Right ventricle myocardium superior (tissue), 1 donor: ENCODE measurements at places on chromosomes 11 and 22. TPM values are rescaled to one million over a fixed set of nuclear protein-coding genes. Genes with fewer than 3 reads are reported as not detected.

- DNase-seq: peak; percentile 82
Observed at GRCh38 chr22:27391092-27391770, 410.3 kb downstream of the MN1 start.

DNA sequence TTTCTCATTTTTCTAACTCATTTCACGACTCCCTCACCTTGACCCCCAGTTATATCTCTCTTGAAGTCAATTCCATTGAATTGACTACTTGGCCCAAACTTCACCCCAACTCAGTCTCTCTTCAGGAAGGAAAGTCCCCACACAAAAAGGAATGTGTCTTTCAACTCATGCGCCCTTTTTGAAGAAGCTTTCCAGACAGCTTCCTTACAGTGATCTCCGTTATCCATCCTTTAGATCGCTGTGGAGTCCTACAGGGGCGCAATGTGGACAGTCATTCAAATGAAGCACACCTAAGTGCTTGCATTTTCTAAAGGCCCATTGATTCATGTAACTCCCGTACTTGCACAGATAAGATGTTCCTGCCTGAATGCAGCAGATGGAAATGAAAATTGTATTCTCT, 101.1 kb upstream of the VPREB1 start:
- no peak for DNase-seq

GRCh38 chr22:19063581-19064353, 58.4 kb downstream of the DGCR2 start:
- DNase-seq: peak; percentile 61

DNA sequence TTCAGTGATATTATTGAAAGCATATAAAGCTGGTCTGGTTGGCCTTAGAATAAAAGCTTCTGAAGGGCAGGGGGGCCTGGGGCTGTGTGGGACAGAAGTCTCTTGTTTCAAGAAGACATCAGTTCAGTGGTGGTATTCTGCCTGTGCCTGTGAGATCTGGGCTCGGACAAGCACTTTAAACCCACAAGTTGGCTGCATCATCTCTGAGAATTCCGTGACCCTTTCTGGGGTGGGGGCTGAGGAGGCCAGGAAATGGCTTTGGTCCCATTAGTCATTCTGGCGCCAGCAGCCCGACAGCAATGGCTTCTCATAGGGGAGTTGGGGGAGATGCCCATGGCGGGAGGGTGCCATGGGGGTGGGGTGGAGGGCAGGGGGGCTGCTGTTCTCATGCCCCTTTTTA, 104.1 kb downstream of the PKNOX2 start:
- no peak for DNase-seq

GRCh38 chr22:26432619-26433311, 3.7 kb downstream of the ASPHD2 start:
- DNase-seq: no peak

DNA sequence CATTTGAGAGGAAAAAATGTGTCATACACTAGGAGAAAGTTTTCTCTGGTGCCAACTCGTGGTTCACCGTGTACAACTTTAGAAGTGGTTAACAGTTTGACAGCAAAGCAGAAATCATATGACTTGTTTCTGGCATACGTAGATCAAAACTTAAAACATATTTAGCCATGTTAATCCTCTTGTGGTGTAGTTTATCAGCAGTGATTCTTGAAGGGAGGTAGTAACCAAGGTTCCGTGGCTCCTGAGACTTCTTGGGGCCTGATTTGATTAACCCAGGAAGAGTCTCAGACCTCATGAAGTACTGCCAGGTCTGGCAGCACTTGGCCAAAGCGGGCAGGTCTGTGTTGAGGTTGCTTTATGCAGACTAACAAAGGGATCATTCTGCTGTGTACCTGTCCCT, 40.5 kb downstream of the SREBF2 start:
- DNase-seq: no peak

- peak; percentile 93 for DNase-seq
Observed at GRCh38 chr11:2825261-2825888, 60.2 kb downstream of the CDKN1C start.

DNA sequence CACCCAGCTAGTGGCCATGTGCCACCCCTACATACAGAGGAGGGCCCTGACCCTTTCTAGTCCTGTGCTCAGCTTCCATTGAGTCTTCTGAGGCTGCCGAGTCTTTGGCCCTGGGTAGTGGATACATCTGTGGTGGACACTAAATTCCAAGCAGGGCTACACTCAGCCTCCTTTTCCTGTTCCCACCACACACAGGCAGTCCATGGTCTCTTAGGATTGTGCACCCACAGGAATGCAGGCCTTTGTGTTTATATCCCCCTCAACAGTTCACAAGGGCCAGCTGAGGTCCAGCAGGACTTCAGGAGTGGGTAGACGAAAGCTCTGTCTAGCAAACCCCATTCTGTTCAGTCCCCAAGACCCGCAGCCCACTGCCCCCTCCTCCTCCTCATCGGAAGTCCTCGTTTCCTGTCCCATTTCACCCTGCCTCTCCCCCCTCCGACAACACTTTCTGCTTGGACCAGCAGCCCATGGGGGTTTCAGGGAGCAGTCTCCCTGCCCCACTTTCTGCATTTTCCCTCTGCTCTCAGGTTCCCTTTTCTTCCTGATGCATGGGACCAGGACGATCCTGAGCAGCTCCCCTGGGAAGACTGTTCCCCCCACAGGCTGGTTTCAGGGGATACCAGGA, 91.8 kb downstream of the SWAP70 start:
- DNase-seq: no peak

DNA sequence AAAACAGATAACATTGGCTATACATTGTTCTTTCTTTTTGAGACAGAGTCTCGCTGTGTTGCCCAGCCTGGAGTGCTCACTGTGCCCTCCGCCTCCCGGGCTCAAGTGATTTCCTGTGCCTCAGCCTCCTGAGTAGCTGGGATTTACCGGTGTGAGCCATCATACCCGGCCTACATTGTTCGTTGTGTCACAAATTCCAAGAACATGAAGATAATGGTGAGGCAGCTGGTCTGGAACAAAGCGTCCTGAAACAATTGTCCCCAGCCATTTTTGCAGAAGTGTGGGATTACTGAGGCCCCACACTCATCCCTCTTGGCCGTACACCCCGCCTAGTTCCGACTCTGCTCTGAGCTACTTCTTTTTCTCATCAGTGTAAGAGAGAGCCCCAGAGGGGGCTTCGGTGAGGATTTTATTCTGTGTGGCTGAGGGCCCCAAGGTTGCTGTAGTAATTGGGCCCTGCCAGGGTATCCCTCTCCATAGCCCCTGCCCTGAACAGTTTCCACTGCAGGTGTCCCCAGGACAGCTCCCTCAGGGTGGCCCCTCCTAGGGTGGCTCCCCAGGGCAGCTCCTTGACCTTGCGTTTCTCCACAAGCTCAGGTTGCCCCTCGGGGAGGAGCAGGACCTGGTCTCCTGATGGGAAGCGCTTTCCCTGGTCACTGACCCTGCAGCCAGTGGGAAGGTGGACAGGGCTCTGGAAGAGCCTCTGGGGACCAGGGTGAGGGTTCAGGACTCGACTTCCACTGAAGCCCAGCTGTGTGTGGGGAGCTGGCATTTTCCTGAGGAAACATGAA, 13.1 kb upstream of the ARSA start:
- DNase-seq: no peak

DNA sequence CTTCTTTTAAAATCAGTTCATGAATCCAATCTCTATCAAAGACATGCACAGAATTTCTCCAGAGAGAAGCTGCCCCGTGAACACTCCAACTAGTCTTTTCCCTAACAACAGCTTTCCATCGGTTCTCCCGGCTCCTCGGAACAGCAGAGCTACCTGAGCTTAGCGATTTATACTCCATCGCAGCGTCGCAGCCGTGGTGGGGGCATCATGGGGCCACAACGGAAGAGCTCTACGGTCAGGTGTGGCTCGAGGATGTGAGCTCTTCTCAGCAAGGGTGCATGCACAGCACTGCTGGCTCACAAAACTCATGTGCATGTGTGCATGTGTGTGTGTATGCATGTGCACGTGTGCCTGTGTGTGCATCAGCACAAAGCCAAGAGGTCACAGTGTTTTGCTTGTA, 11.7 kb upstream of the MOB2 start:
- DNase-seq: no peak

DNA sequence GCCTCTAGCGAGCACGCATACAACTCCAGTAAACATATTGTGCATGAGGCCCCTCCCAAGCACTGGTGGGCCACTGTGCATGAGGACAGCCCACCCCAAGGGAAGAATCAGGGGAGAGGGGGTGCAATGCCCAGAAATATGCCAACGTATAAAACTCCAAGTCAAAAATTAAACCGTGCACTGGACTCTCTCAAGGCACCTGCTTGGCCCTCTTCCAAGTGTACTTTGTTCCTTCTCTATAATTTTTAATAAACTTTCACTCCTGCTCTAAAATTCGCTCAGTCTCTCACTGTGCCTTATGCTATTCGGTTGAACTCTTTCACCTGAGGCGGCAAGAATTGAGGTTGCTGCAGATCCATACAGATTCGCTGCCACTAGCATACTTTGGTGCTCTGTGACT, 465.3 kb upstream of the TENM4 start:
- DNase-seq: no peak

DNA sequence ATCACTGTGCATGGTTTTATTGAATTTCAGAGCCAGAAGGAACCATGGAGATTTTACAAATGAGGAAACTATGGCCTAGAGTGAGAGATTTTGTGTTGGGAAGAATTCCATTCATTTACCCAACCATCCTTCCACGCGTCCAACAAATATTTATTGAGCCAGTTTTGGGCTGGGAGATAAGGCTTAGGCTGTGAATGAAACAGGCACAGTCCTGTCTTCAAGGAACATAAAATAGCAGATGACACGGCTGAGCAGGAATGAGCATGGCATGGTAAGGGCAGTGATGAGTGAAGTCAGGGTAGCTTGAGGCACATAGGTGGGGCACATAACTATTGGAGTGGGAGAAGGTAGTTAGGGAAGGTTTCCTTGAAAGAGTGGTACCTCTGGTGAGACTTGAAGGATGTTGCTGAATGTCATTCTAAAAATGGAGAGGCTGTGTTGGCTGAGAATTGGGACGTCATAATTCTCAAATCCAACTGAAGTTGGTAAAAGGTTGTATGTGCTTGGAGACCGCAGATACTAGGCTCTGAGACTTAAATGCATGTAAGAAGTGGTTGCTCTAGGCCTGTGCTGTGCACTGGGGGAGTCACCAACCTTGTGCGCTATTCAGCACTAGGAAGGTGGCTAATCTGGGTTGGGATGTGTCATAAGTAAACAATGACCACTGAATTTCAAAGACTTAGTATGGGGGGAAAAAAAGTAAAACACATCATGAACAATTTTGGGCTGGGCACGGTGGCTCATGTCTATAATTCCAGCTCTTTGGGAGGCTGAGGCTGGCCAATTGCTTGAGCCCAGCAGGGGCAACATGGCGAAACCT, 51.9 kb downstream of the TEAD1 start:
- no peak for DNase-seq

The SC5D gene
- 18.0 TPM for total RNA-seq

The LRRC55 gene
- 0.13 TPM for total RNA-seq

The SPON1 gene
- total RNA-seq: 3.0 TPM

The LRP5 gene
- total RNA-seq: 49.8 TPM

The C11orf91 gene
- total RNA-seq: not detected

The ALX4 gene
- 0.03 TPM for total RNA-seq

The P2RY6 gene
- total RNA-seq: 2.1 TPM
